ENCODE measurements at places on chromosomes 13 and 19.

- no peak for DNase-seq
These were observed 13.6 kb downstream of the CCDC122 start for GRCh38 chr13:43865892-43866291.

- no peak for DNase-seq
These were observed 31.4 kb downstream of the NAXD start for GRCh38 chr13:110646442-110647364.

DNA sequence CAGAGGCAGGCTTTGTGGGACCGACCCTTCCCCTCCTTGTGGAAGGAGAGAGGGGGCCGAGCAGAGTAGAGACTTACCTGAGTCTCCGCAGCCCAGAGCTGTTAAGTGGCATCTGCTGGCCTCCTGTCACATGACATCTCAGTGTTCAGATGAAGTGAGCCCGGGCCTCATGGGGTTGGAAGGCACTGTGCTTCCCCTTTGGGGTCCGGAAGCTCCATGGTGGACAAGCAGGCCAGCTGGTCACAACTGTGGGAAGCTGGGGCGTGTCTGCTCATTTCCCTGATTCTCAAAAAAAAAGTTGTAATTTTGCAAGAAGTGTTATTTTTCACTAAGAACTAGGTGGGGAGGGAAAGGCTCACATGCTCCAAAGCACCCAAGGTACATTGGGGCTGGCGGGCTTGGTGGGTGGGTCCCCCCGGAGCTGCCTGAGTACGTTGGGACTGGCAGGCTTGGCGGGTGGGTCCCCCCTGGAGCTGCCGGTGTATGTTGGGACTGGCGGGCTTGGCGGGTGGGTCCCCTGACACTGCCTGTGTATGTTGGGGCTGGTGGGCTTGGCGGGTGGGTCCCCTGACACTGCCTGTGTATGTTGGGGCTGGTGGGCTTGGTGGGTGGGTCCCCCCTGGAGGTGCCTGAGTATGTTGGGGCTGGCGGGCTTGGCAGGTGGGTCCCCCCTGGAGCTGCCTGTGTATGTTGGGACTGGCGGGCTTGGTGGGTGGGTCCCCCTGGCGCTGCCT lies 18.2 kb upstream of the DCUN1D2 start:
- DNase-seq = no peak

- no peak for DNase-seq
These were observed 7.6 kb downstream of the F2RL3 start for GRCh38 chr19:16896146-16897028.

GRCh38 chr13:99808786-99809185 lies 162.8 kb downstream of the ZIC5 start:
- no peak for DNase-seq

DNA sequence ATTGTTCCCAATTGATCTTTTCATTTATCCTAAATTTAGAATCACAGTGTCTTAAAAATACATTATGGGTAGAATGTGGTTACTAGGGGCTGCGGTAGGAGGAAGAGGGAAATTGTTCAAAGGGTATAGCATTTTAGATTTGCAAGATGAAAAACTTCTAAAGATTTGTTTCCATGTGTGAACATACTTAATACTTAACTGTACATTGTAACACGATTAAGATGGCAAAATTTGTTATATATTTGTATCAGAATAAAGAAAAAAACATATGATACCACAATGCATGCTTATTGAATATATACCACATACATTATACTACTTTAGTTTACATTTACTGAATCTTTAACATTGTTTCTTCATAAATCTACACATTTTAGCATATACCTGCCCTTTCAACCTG lies 677.3 kb upstream of the PCDH20 start:
- DNase-seq = no peak
